ENCODE measurements at places on chromosomes 5 and 9.

GRCh38 chr5:18932081-18932480, 1055.9 kb downstream of the CDH18 start:
- no peak for DNase-seq

DNA sequence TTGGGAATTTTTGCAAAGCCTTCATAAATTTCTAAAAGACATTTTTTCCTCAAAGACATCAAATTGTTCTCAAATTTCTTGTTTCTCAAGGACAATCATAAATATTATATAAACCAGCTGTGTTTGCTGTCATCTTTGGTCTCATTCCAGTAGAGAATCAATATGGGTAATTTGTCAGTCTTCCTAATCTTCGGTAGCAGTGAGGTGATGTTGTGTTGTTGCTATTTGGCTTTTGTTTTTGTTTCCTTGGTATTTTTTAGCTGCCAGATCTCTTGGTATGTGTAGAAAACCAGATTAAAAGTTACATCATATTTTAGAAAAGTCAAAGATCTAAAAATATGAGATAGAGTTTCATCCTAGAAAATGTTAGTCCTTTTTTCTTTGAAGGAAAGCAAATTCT, 87.5 kb downstream of the CAMK4 start:
- no peak for DNase-seq

GRCh38 chr9:113386571-113387393, 10.0 kb upstream of the HDHD3 start:
- DNase-seq = no peak

DNA sequence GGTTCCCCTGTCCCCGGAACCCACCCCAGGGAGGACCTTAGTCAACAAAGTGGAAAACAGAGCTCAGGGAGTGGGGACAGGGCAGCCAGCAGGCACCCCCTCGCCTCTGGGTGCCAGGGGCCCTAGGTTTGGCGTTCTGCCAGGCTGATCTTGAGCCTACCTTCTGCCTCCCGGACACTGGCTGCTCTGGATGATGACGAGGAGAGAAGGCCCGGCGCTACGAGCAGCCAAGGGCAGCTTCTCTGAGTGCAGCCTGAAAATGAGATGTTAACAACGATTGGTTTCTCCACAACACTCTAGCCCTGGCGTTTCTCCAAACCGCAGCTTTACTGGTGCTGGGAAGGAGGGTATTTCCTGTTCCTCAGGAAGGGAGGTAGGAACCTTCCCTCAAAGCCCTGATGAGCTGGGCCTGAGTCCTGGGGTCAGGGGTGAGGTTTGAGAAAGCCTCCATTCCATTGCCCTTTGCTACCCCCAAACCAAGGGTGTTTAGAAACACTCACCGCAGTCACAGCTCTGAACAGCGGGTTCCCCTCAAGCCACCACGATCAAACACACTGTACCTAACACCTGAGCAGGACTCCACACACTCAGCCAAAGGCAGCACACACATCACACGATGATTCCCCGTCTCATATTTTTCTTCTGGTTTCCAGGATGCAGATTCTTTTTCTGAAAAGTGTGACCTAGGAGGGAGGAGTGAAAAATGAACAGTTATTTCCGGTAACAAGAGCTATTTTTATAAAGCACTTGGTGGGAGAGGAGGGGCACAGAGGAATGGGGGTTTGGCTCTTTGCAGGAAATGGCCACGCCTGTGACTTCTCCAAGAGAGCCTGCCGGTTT, at the start of gene STING1:
Gene STING1 (minus strand): TSS at position 709 of the 840 bp plus-strand sequence. CDS start 1,054 bp downstream, outside the sequence.
- peak; percentile 82 for DNase-seq

GRCh38 chr5:104431981-104432380, 869.4 kb upstream of the NUDT12 start:
- no peak for DNase-seq

DNA sequence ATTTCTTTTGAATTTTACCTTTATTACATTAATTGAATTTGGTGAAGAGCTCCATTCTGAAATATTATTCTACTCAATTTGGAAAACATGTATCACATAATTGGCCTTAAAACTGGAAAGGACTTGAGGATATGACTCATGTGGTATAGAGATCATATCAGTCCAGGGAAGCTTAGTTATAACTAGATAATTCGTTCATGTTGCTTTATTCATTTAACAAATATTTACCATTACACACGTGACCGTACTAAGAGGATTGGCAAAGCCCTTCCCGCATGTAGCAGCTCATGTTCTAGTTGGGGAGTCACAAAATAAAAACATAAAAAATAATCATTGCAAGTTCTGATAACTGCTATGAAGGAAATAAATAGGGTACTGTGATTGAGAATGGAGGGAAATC, 1816.5 kb downstream of the MAT2B start:
- no peak for DNase-seq

- peak; percentile 92 for DNase-seq
Observed at GRCh38 chr5:83368835-83369234, 102.7 kb upstream of the VCAN start.

- DNase-seq = no peak
Observed at GRCh38 chr9:101567725-101568350, 26.9 kb downstream of the PPP3R2 start.

- no peak for DNase-seq
Observed at GRCh38 chr5:38621840-38622437, 65.5 kb upstream of the LIFR start.

- no peak for DNase-seq
Observed at GRCh38 chr9:83956086-83956435, 24.0 kb downstream of the HNRNPK start.

DNA sequence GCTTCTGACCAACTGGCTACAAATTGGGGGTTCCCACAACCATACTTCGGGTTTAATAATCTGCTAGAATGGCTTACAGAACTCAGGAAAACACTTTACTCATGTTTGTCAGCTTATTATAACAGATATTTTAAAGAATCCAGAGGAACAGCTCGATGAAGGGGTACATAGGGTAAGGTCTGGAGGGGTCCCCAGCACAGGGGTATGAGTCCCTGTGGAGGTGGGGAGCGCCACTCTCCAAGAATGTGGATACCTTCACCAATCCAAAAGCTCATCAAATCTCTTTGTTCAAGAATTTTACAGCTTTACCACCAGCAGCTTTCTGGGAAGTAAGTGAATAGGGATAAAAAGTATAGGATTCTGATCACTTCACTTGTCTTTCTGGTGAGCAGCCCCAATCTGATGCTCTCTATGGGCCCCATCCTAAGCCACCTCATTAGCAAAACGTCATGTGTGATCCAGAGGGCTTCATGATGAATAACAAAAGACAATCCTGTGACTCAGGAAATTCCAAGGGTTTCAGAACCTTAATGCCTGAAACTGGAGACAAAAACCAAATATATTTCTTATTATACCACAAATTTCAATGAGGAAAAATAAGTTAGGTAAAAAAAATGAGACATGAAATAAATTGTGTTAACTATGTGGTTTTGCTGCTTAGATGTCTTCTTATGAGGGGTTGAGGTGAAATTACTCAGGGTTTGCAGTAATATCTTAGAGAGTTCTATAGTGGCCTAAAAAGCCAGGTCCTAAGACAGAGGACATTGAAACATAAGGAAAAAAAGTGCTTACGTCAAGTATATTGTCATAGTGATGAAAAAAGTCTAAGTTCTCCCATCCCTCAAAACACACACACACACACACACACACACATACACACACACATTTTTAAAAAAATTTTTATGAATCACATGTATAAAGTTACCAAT, 290.5 kb downstream of the ANXA1 start:
- no peak for DNase-seq

GRCh38 chr9:6576987-6577386, 68.5 kb downstream of the GLDC start:
- DNase-seq = no peak

- DNase-seq = no peak
Observed at GRCh38 chr9:133932181-133932580, 59.9 kb downstream of the VAV2 start.

DNA sequence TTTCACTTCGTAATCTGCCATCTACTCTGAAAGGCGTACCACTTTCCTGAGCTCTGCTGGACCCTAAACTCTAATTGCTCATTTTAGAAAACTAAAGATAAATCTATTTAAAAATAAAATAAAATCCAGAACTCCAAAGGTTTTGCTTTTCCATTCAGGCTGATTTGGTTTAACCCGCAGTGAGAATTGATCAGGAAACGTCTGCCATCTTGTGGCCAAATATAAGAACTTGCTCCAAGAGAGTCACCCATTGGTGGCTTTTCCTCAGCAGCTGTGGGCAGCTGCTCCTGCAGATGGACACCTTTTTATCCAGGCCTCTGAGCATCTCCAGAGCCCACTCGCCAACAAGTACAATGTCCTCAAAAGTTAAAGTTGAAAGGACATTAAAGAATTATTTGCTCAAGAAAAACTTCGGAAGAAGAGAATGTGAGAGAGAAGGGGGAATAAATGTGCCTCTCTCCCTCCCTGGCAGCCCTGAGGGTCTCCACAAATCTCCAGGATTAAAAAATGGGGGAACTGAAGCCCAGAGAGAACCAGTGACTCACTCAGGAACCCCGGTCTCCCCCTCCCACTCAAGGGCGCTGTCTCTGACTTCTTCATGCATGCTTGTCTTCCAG, 4.1 kb downstream of the SAXO1 start:
- DNase-seq = no peak

DNA sequence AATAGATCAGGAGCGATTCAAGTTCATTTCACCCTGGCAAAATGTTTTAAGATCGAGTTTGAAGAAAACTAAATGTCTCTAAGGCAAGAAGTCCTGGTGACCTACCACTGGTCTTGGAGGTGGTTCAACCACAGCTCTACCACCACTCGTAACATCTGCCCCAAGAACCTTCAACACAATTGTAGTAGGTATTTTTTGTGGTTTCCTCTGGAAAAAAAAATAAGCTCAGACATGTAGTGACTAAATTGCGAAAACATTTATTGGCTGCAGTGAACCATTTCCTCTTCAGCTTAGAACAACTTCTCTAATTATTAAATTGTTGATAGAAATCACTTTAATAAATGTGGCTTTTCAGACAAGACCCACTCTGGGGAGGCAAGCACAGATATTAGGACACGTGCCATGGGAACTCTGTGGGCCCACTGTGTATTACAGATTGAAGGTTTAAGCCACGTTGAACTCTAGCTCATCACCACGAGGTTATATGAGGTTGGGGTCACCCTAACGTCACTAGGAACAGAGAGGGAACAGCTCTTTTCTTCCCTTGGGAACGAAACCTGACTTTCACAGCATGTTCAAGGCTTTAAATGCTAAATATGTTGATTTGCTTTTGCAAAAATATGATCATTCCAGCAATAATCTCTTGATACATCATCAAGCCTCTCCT, 142.9 kb downstream of the HSD17B3 start:
- DNase-seq = no peak

DNA sequence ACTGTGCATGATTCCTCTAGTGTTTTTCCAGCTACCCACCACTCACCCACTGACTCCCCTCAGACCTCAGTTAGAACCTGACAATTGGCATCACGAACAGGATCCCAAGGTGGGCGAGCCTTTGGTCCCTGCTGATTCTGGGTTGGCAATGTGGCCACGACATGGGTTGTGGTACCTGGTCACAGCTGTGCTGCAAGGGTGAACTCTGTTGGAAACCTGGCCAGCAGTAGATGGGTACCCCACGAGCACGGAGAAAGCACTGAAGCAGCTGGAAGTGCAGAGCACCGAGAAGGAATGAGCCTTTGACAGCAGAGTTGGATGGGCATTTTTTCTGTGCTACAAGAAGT, 180.1 kb downstream of the PDE4D start:
- DNase-seq = no peak

GRCh38 chr9:89634995-89635742, 30.4 kb downstream of the GADD45G start:
- no peak for DNase-seq

GRCh38 chr9:114056527-114056926, 21.6 kb downstream of the AMBP start:
- no peak for DNase-seq

DNA sequence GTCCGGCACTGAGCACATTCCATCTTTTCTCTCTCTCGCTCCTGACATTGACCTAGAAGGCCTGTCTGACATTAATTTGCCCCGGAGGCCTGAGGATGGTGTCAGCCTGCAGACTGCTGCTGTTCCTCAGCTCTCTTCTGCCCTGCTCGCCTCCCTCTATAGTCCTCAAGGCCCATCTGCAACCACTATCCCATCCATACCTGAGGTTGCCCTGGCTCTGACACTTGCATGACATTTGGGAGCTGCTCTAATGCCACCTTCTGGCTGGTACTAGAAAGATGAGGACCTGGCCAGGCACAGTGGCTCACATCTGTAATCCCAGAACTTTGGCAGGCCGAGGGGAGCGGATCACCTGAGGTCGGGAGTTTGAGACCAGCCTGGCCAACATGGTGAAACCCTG, 38.6 kb upstream of the GGTA1 start:
- no peak for DNase-seq

DNA sequence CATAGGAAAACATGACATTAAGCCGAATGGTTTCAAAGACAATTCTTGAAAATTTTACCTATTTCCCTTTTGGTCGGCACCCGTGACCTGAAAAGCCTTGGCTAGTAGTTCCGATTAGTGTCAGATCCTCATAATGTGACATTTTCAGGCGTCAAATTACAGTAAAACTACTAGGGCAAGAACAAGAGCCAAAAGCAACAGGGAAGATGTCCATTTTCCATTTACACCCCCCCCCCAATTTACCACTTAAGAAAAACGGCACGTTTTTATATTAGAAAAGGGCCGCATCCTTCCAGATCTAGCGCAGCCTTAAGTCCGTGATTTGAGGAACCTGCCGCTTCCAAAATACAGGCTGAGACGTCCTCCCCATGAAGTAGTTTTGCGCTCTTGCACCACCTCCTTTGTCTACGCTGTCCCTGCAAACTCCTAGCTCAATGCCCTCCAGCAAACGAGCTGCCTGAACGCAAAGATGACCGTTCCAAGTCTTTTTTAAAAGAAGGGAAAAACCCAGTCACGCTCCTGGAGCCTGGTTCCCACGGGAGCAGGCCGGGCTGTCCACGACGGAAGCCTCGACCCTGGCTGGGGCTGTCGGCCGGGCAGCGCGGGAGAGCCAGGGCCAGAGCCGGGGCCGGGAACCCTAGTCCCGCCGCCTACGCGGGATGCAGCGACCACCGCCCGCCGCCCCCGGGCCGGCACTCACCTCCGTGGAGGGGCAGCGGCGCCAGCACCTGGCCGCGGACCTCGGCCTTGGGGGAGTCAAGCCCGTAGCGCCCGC, 616 bp downstream of the RNF130 start:
- peak; percentile 39 for DNase-seq

DNA sequence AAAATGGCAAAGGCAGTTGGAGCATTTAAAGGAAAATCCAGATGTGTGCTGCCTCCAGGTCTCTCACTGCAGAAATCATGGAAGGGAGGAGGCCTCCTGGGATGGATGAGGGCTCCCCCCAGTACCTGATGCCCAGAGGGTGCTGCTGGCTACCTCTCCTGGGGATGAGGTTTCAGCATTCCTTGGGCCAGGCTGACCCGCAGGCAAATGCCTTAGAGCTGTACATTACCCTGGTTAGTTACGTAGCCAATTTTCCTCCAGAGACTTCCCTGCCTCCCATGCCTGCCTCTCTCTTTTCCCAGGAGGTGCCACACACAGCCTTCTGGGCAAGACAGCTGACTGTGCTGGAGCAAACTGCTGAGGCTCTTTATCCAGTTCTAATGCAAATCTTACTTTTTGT, 65.3 kb downstream of the RGS3 start:
- DNase-seq = no peak

DNA sequence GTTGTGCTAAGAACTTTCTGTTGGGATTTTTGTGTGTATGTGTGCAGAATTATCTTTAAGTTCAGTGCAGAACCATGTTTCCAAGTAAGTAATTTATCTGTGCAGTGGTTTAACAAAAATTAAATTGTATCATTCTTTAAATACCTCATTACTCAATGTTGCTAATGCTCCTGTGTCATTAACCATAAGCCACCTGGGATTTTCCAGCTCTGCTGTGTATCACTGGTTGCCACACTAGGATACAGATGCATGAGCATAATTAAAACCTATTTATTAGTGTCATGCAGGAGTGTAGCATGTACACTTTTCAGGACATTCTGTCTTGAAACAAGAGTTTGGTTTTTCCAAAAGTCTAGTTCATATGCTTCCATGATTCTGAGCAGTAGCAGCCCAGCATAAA, 120.4 kb upstream of the PTGER4 start:
- DNase-seq = no peak

Measured in SIG-M5 (cell line).